Stimulated activated CD4-positive, alpha-beta T cell treated with anti-CD3 and anti-CD28 coated beads, Interleukin-1b, Interleukin-23, amount 100 ng/mL, for 24 hours (primary cell): ENCODE measurements at places on chromosomes 1 and 21.

GRCh38 chr1:214472364-214472763 lies 79.0 kb downstream of the PTPN14 start:
- no peak for DNase-seq

DNA sequence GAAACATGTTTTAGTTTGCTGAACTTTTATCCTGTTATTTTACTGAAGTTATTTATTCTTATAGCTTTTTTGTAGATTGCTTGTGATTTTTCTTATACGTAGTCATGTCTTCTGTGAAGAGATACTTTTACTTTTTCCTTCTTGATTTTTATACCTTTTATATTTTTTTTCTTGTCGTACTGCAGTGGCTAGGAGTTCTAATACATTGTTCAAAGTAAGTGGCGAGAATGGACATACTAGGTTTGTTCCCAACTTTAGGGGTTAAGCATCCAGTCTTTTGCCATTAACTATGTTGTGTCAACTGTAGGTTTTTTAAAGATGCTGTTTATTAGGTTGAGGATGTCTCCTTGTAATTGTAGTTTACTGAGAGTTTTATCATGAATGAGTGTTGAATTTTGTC lies 36.3 kb downstream of the MAN1A2 start:
- DNase-seq: no peak

- DNase-seq: no peak
Observed at GRCh38 chr1:60963167-60963940, 119.0 kb upstream of the NFIA start.

DNA sequence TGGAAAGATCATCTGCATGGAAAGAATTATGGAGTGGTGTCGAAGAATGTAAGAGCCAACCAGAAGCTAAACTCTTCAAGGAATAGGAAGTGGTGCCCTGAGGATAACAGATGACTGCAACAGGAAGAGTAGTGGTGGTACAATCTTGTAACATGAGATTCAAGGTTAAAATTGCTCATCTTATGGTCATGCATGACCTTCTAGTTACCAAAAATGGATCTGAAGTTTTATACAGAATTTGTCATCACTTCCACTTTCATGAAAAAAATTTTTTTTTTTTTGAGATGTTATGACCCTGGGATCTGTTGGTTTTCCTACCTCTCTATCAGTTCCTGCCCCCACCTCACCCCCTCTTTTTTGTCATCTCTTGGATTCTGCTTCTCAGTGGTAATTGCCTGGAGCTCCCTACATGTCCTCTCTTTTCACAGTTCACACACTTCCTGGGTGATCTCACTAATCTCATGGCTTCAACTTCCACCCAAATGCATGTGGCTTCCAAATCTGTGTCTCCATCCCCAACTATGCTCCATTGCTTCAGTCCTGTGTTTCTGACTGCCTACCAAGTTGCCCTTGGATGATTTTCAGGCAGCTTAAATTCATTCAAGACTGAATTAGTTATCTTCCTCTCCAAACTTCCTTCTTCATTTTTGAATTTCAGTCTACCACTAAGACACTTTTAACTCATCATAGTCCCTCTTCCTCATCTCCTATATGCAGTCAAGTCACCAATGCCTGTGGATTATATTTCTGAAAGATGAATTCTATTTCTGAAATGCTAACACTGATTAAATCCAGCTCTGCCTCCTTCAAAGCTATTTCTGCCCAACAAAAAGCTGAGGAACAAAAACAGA lies 48.4 kb downstream of the SLAMF6 start:
- DNase-seq: no peak

DNA sequence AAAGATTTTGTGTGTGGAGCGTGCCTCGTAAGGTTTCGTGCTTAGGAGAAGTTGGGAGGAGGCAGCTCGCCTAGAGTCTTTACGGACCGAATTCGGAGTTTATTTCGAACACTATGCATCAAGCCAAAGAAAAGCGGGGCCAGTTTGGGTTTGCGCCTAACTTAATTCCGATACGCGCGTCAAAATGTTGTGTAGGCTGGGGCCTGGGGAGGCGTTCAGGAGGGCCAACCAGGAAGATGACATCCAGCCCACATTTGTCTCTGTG lies 6.4 kb downstream of the FOXD2 start:
- no peak for DNase-seq
